Head of caudate nucleus (tissue), 42 donors: ENCODE measurements at places on chromosomes 12 and 14.

GRCh38 chr14:93980456-93981201 is 4.3 kb upstream of the ASB2 start:
- DNase-seq: no peak

DNA sequence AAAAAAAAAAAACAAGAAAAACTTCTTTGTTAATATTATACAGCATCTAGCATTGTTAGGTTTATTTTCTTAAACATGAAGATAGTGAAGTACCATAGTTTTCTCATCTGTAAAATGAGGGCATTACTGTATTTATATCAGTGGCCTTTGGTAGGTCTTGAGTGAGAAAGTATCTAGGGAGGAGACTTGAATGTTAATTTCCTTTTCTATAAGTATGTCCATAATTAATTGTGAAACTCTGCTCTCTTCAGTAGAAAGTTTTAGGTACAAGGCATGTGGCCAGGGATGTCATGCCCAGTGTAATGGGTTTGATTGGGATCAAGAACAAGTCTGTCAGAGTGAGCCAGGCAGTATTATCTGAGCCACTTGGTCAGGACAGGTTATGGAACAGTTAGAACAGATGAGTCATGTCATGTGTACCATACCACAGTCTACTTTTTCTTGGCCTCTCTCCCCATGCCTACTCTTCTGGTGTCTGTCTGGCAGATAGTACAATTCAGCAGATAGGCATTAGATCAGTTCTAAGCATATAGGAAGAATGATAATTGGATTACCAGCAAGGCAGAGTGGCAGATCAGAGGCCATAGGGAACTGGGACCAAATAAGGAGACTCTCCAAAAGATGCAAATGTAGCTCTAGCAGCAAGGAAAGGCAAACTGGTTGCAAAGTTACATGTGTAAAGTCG is 30.4 kb downstream of the FBXO34 start:
- DNase-seq: no peak

DNA sequence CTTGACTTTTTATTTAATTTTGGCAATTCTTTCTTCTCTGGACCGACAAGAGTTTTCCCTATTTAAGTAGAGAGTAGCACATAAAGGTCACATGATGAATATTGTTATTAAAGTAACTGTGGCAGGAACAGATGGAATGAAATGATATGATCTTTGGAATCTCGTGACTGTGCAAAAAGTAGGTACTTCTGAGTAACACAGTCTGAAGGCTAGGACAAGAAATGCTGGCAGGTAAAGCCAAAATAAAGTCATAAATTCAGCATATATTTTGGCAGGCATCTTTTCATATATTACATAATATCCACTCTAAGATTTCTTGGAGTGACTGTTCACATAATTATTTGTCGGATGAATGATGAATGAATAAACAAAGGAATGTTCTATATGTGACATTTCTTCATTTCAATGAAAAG is 121.4 kb downstream of the EFCAB11 start:
- DNase-seq: no peak

GRCh38 chr14:94388384-94389103 is at the start of gene SERPINA1:
SERPINA1 (minus strand) TSS chr14:94388602; CDS start chr14:94383237, 5,365 bp downstream.
- DNase-seq: no peak

GRCh38 chr12:103727638-103728037 is 113.4 kb downstream of the NT5DC3 start:
- no peak for DNase-seq

DNA sequence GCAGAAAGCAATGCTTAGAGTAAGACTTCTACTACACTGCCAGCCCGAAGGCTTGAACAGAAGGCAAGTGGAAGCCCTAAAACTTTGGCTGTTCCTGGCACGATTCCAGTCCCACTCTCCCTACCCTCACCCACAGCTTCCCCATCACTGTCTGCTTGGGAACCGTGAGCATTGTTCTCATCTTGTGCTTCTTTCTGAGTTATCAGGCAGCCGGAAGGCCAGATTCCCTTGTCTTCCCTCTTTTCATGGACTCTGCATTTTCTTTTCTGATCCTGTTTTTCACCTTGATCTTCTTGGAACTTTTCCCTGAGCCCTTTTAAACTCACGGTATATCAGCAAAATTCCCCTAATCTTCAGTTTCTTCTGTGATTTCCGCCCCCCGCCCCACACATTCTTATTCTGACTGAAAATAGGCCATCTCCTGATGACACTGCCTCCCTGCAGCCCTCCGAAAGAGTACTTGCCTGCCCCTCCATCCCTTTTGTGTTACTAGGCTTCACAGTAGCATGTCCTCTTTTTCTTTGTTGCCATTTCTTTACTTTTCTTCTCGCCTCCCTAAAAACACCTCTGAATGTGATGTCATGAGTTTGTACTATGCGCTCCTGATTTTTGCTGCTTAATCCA is 29.9 kb downstream of the RCOR1 start:
- DNase-seq: no peak
